ENCODE measurements at places on chromosomes 3 and 15. TPM values are rescaled to one million over a fixed set of nuclear protein-coding genes. Genes with fewer than 3 reads are reported as not detected.

PLA2G4B gene
- total RNA-seq, result 19.9 TPM

MST1R gene
- total RNA-seq, result 5.3 TPM

GRAMD2A gene
- total RNA-seq, result 6.0 TPM

DNA sequence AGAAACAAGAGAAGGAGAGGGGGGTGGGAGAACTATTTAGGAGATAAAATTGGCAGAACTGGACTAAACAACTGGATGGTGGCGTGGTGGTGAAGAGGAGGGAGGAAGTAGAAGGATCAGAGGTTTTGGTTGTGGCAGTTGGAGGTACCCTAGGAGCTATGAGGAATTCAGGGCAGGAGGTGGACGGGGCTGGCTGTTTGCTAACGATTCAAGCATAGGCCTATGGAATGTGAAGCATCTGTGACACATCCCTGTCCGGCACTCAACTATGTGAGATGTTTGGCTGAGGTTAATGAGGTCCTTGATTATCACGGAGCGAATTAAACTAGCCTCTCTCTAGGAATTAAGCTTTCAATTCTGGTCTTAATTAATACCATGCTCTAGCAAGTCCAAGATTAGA lies 13.5 kb downstream of the TARS3 start:
- H3K36me3 ChIP-seq, result peaks cover 32% of the 10 kb centered on the region
- H3K4me3 ChIP-seq, result no peak overlapping the region
- DNase-seq, result no peak

- no peaks in the 10 kb centered on the region for H3K4me1 ChIP-seq
- H3K4me3 ChIP-seq, result no peak overlapping the region
- DNase-seq, result no peak
- peaks cover 42% of the 10 kb centered on the region for H3K27me3 ChIP-seq
These were observed 64.3 kb downstream of the PLAAT1 start for GRCh38 chr3:193305356-193305755.

- peaks cover 8% of the 10 kb centered on the region for H3K4me1 ChIP-seq
- no peaks in the 10 kb centered on the region for H3K36me3 ChIP-seq
- DNase-seq, result no peak
These were observed 44.5 kb downstream of the GBE1 start for GRCh38 chr3:81716870-81717509.
